ENCODE measurements at places on chromosomes 2 and 18. TPM values are rescaled to one million over a fixed set of nuclear protein-coding genes. Genes with fewer than 3 reads are reported as not detected.

The ALLC gene
- not detected for total RNA-seq

The CD8B gene
- total RNA-seq = not detected

The SLC9A4 gene
- total RNA-seq = not detected

The C2orf66 gene
- not detected for total RNA-seq

The VSNL1 gene
- not detected for total RNA-seq

The RBMS1 gene
- 33.4 TPM for total RNA-seq

The CRYGC gene
- total RNA-seq = not detected

The TMEM247 gene
- not detected for total RNA-seq

All from myometrial cell (primary cell).